ENCODE measurements at places on chromosomes 16 and 17.

- DNase-seq = peak; percentile 33
Measured at GRCh38 chr17:31580706-31581490, 189.4 kb downstream of the RAB11FIP4 start.

- DNase-seq = no peak
Measured at GRCh38 chr16:78275420-78275819, 176.0 kb downstream of the WWOX start.

DNA sequence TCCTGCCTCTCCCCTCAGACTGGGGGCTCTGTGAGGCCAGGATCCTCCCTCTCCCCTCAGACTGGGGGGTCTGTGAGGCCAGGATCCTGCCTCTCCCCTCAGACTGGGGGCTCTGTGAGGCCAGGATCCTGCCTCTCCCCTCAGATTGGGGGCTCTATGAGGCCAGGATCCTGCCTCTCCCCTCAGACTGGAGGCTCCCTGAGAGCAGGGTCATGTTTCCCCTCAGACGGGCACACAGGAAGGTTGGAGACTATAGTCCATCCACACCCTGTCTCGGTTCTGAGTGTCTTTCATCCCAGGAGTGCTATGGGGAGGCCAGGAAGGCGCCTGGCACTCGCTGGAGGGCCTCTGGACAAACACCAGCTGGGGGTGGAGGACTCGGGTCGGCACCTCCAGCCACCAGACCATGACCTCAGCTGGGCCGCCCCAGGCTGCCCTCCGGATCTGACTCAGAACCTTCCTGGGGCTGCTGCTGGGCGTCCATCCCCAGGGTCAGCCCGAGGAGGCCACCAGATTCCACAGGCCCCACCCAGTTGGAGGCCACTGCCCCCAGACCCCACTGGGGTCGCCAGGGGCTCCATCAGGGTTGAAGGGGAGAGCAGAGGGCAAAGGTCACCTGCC is 21.9 kb upstream of the DLX4 start:
- no peak for DNase-seq

DNA sequence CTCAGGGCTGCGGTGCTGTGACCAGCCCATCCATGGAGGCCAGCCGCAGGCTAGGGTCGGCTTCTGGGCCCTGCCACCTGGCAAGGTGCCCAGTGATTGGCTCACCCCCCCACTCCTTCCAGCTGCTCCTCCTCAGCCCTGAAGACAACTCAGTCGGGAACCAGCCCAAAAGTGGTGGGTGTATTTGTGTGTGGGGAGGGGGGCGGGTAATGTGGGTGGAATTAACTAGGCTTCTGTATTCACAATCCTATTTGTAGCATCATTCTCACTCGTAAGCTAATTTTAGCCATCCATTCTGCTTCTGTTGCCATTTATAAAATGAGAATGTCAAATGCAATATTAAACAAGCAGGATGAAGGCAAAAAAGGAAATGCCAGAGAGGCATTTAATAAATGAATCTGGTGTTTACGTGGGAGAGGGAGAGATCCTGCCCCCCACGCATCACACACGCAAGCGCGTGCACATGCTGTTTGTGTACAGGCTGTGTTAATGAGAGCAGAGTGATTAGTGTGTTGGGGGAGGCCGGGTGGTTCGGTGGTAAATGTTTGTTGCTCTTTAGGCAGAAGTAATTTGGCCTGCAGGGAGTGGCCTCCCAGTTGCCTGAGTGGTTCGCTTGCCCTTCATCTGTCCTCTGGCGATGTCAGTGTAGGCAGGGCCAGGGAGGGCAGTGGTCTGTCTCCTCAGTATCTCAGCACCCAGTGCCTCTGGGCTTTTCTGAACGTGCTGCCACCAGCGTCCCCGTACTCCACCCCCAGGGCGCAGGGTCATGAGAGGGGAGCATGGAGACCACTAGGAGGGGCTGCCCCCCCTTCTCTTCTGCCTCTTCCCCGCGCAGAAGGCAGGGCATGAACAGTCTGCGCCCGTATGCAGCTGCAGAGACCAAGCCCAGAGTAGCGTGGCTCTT is 140.1 kb downstream of the CCDC182 start:
- no peak for DNase-seq

DNA sequence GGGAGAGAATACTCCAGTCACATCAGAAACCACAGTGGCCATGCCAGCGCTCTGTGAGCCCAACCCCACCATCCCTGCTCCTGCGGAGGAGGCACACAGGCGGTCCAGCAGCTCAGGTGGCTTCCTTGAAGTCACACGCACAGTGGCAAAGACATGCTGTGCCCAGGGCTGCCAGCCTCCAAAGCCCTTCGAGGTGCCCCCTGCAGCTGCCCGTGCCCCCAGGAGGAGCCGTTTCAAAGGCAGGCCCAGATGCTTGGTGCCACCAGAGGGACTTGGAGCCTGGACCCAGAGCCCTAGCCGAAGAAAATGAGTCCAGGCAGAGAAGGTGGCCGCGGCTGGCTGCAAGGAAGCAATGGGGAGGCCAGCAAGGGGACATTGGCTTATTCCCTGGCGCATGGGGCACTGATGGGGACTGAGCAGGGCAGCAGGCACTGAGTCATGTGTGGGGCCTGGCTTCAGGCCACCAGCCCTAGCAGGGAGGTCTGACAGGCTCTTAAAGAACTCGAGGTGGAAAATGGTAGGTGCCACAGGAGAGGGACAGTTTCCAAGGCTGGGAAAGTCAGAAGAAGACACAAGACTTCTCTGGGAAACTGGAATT is 17.2 kb upstream of the CACNG1 start:
- no peak for DNase-seq

DNA sequence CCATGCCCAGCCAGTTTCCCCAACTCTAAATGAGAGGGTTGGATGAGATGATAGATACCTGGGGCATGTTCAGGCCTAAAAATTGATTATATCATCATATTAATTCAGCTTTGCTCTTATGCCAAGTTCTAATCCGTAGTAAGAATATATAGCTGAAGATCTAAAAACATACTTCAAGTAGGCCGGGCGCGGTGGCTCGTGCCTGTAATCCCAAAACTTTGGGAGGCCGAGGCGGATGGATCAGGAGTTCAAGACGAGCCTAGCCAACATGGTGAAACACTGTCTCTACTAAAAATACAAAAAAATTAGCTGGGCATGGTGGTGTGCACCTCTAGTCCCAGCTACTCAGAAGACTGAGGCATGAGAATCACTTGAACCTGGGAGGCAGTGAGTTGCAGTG is 12.0 kb downstream of the PLA2G10 start:
- DNase-seq = no peak

- no peak for DNase-seq
Measured at GRCh38 chr17:74304184-74304583, 21.8 kb upstream of the KIF19 start.

DNA sequence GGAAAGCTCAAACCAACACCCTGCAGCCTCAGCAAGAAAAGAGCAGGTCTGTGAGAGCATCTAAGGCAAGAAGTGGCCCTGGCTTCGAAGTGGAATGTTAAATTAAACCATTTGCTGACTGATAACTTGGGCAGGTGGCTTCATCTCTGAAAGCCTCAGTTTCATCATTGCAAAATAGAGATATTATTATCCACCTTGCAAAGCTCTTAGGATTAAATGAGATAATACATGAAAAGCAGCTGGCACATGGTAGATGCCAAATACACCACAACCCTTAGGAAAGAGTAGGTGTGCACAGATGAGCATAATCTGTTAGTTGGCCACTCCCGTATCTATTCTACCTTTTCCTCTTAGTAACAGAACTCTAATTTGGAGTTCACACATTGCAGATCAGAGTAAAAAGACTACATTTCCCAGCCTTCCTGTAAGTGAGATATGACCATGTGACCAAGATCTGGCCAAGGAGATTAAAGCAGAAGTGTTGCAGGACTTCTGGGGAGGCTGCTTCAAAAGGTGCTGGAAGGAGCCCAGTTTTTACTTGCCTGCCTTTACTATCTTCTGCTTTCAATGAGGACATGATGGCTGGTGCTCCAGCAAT is 288.7 kb downstream of the SOX9 start:
- DNase-seq = no peak

GRCh38 chr17:28689011-28689410 is 22.7 kb downstream of the PROCA1 start:
- no peak for DNase-seq

GRCh38 chr16:4572715-4573114 is 16.6 kb downstream of the C16orf96 start:
- DNase-seq = no peak

DNA sequence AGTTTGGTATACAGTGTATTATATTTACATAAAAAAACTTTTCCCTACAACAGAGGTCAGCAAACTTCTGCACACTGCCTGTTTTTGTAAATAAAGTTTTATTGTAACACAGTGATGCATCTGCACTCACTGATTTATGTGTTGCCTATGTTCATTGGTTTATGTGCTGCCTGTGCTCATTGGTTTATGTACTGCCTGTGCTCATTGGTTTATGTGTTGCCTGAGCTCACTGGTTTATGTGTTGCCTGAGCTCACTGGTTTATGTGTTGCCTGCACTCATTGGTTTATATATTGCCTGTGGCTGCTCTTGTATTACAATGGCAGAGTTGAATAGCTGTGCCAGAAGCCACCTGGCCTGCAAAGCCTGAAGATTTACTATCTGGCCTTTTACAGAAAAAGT is 81.6 kb downstream of the MYH11 start:
- DNase-seq = no peak
